ENCODE measurements at places on chromosomes 12 and 14.
A peak's percentile ranks its signal among the peaks of the same experiment; 100 is the strongest.

DNA sequence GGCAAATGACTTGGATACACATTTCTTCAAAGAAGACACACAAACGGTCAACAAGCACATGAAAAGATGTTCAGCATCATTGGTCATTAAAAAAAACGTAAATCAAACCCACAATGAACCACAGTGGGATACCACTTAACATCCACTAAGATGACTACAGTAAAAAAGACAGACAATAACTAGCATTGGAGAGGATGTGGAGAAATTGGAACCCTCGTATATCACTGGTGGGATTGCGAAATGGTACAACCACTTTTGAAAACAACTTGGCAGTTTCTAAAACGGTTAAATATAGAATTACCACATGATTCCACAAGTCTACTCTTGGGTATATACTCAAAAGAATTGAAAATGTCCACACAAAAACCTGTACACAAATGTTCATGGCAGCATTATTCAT, 25.2 kb upstream of the PPFIBP1 start:
- no peak for DNase-seq

DNA sequence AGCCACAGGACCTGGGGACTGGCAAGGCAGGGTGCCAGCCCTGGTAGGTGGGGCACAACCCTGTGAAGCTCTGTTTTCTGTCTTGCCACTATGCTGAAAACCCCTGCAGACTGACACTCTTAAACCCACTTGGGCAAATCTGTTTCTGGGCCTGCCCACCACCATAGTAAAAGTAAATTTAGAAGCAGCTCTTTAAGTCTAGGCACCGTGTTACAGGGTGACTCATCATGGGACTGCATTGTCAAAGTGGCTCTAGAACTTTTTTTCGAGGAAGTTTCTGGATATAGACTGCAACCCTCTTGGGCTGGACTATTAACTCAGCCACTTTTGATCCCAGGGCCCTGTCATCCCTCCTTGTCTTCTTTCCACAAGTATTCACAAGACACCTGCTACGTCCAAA, 7.7 kb downstream of the TUNAR start:
- no peak for DNase-seq

- DNase-seq: peak; percentile 28
These were observed 12.5 kb upstream of the IRF2BPL start for GRCh38 chr14:77040741-77041653.

DNA sequence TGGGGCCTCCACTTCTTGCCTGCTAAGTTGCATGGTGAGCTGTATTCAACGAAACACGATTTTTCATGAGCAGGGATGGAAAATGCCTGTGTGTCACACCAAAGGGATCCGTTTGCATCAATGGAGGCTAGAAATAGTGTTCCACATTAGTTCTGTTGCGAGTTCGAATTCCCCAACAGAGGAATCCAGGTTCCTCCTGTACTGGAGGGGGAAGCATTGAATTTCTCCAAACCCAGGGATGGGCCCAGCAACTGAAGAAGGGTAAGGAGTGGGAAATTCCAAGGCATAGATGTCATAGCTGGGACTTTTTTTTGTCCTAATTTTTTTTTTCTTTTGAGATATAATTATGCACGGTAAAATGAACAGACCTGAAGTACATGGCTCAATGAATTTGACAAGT, 336.2 kb downstream of the DPF3 start:
- no peak for DNase-seq

- no peak for DNase-seq
These were observed 59.2 kb downstream of the RASSF8 start for GRCh38 chr12:26017484-26018211.

DNA sequence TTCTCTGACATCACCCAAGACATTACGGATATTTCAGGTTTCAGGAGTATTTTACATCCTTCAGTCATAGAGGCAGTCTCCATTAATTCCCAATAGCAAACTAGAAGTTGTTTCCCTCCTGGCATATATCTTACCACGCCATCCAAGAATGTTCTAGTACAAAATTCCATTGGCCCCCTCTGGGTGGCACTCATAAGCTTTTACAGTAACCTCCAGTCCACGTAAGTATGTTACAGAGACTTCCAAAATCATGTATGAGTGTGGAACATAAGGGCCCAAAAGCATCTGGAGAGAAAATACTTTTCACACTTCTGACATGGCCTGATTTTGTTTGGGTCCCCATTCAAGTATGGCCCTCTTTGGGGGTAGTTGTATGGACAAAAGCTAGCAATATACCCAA, 58.1 kb upstream of the DHRS4 start:
- no peak for DNase-seq

GRCh38 chr12:124576061-124576650, 8.7 kb upstream of the NCOR2 start:
- DNase-seq: no peak

GRCh38 chr12:90618586-90618985, 336.4 kb downstream of the CCER1 start:
- no peak for DNase-seq

- no peak for DNase-seq
These were observed 19.3 kb downstream of the PPP2R5E start for GRCh38 chr14:63523735-63524426.

DNA sequence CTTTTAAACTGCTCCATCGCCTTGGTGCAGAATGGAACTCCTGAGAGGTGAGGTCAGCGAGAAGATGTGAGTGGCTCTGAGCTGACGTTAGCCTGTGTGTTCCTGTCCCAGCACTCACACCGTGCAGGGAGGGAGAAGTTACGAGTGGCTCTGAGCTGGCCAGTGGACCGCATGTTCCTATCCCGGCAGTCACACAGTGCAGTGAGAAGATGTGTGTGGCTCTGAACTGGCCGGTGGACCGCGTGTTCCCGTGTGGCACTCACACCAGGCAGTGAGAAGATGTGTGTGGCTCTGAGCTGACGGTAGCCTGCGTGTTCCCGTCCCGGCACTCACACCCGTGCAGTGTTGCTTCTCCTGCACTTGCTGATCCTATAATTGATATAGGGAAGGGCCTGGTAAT, 59.9 kb downstream of the VCPKMT start:
- no peak for DNase-seq

- DNase-seq: peak; percentile 10
These were observed 115.3 kb upstream of the NAP1L1 start for GRCh38 chr12:76199808-76200207.

DNA sequence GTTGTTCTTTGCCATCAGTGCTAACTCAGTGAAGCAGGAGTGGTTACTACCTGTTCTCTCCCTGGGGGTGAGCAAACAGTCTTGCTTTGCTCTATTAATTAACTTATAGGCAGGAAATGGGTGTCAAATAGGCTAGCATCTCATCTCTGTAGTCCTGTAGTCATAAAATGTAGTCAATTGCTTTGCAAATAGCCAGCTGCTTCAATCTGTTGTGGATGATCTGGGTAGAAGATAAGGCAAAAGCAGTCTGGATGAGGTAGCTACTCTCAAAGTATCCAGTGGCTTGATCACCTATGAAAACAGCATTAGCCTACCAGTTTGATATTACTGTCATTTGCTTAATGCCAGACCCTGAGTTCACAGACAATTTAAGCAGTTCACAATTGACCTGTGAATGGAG, 369.0 kb upstream of the TMTC1 start:
- no peak for DNase-seq

GRCh38 chr14:20632831-20633691, 8.4 kb downstream of the OR6S1 start:
- peak; percentile 86 for DNase-seq

DNA sequence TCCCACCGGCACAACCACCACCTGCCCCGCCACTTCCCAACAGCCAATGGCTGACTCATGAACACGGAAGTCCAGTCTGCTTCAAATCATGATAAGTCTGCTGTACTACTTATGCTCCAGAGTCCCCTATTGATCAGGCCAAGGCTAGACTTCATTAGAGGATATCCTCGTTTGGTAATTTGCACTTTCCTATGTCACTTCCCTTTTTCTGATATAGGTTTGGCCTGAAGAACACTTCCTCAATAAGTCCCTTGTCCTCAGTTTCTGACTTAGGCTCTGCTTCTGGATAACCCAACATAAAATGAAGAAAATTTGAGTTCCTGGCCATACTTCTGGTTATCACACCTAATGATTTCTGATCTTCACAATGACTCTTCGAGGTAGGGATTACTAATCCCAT, 45.3 kb downstream of the IFNG-AS1 start:
- DNase-seq: no peak

- DNase-seq: no peak
These were observed 106.5 kb downstream of the CEP83 start for GRCh38 chr12:94353130-94353529.

- no peak for DNase-seq
These were observed 24.5 kb downstream of the POMT2 start for GRCh38 chr14:77296155-77296554.

GRCh38 chr12:42284157-42284556, 41.7 kb downstream of the ZCRB1 start:
- DNase-seq: no peak

GRCh38 chr12:88398031-88398430, 182.2 kb downstream of the KITLG start:
- DNase-seq: no peak

DNA sequence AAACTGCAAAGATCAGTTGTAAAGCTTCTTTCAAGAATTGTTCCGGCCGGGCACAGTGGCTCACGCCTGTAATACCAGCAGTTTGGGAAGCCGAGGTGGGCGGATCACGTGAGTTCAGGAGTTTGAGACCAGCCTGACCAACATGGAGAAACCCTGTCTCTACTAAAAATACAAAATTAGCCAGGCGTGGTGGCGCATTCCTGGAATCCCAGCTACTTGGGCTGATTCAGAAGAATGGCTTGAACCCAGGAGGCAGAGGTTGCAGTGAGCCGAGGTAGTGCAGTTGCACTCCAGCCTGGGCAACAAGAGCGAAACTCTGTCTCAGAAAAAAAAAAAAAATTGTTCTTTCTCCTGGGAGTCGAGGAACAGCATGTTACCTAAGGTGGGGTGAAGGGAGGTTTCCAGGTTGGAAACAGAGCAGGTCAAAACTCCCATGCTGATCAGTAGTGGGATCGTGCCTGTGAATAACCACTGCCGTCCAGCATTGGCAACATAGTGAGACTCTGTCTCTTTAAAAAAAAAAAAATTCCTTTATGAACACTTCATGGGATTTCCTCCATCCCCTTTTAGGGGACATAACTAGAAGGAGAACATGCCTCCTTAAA, 13.9 kb downstream of the FBXO34 start:
- peak; percentile 56 for DNase-seq

- no peak for DNase-seq
These were observed 14.1 kb downstream of the SUSD6 start for GRCh38 chr14:69625299-69626131.

DNA sequence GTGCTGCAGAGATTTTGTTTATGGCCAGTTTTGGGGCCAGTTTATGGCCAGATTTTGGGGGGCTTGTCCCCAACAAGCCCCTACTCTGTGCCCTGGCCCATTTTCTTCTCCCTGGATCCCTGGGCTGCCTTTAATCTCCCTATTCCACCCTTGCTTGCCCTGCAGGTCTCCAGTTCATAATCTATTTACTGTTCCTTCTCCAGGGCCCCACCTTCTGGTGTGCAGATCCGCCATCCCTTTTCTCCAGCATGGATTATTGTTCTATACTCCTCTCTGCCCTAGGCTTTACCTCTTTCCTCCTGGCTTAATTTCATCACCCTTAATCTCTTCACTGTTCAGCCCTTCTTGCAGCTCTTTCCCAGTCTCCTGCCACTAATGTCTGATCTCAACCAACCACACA, 26.0 kb upstream of the NUDT4 start:
- DNase-seq: no peak

GRCh38 chr14:80275208-80275850, 64.0 kb upstream of the DIO2 start:
- no peak for DNase-seq

GRCh38 chr12:61538951-61539350, 721.3 kb upstream of the USP15 start:
- DNase-seq: no peak

DNA sequence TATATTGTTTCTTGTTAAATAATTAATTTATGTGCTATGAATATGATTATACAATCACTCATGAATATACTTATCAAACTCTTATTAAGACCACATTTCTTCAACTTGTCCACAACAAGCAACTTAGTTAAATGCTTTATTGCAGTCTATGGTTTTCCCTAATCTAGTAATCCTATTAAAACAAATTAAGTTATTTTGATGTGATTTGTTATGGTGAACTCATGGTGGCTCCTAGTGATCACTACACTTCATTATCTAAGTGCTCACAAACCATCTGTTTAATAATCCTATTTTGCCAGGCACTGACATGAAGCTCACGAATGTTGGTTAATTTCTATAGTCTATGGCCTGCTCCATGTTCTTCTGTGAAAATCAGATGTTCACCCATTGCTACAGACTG, 42.9 kb downstream of the INSM2 start:
- DNase-seq: no peak

DNA sequence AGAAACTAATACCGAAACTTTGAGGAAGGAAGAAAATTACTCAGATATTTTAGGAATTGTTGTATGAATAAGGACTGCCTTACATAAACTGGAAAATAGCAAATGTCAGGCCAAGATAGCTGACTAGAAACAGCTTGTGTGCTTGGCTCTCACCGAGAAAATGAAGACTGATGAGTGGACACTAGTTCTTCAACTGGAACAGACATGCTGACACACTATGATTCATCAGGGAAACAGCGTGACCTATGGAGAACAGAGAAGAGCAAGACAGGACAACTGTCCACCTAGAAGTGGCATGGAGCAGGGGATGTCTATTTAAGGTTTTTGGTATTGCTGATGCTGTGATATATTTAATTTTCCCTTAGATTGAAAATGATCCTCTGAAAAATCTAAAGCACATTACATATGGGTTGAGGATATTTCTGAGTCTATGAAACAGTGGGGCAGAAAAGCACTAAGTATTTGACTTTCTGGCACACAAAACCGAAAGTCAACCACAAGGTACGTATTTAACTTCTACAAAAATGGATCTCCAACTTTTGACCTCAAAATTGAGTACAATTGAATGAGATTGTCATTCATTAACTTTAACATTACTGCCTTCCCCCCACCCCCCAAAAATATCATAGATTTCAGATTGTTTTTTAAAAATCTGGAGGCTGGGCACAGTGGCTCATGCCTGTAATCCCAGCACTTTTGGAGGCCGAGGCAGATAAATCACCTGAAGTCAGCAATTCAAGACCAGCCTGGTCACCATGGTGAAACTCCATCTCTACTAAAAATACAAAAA, 863.2 kb downstream of the LRFN5 start:
- peak; percentile 71 for DNase-seq

GRCh38 chr12:58777815-58778214, 142.5 kb downstream of the LRIG3 start:
- DNase-seq: no peak

- DNase-seq: no peak
These were observed 275.4 kb downstream of the TRHDE start for GRCh38 chr12:72547573-72547972.

DNA sequence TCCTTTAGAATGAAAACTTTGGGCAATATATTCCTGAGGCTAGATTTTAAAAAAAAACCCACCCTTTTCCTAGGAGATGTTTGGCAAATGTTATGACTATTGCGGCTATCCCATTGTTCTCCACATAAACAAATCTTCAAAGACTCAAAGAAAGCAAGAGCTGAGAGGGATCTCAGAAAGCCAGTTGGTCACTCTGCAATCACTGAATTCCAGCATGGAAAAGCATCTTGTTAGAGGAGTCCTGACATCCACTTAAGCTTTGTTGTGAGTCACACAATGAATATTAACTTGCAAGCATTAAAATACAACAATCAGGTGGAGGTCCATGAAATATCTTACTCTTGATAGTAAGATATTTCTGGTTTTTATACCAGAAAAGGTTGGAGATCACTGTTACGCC, 11.0 kb upstream of the PTPRB start:
- DNase-seq: peak; percentile 12

GRCh38 chr12:17169726-17170471, 563.9 kb upstream of the LMO3 start:
- no peak for DNase-seq

- no peak for DNase-seq
These were observed 161.2 kb upstream of the SLC38A2 start for GRCh38 chr12:46533723-46534122.

GRCh38 chr12:26614011-26614616, 218.9 kb downstream of the ITPR2 start:
- no peak for DNase-seq

Data from RCC 7860 (cell line).